ENCODE measurements at places on chromosomes 6 and 20.

GRCh38 chr6:147057188-147057587 is 147.0 kb upstream of the STXBP5 start:
- DNase-seq = peak; percentile 28

DNA sequence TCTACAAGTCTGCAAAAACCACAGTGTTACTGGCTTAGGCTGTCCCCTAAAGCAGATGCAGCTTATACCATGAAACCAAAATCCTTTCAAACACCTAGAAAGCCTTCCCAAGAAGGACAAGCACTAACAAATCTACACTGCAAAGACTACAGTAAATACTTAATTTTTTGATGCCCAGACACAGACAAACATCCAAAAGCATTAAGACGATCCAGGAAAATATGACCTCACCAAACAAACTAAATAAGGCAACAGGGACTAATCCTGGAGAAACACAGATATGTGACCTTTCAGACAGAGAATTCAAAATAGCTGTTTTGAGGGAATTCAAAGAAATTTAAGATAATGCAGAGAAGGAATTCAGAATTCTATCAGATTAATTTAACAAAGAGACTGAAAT is 423.5 kb downstream of the COL12A1 start:
- DNase-seq = no peak

DNA sequence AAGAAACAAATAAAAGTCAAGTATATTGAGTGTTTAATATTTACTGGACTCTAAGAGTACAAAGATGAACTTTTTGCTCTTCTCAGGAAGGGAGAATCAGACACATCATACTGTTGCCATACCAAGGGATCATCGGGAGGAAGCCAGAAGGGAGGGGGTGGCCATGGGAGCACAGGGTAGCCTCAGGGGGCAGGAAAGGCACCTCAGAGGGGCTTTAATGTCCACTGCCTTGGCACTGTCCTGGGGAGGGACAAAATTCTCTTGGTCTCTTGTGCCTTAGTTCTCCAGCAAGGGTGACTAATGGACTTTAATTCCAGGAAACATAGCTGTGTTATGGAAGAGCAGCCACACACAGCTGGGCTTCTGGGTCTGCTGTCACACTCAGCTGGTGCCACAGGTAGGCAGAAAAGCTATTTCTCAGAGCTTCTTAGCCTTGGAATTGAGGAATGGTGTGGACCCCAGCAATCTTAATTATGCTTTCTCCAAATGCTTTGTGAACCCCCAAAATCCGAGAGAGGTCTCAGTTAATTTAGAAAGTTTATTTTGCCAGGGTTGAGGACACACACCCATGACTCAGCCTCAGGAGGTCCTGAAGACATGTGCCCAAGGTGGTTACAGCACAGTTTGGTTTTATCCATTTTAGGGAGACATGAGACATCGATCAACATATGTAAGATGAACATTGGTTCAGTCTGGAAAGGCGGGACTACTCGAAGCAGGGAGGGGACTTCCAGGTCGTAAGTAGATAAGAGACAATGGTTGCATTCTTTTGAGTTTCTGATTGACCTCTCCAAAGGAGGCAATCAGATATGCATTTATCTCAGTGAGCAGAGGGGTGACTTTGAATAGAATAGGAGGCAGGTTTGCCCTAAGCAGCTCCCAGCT is 53.2 kb downstream of the MRAP2 start:
- no peak for DNase-seq

GRCh38 chr20:5433352-5433751 is 116.6 kb upstream of the PROKR2 start:
- no peak for DNase-seq

DNA sequence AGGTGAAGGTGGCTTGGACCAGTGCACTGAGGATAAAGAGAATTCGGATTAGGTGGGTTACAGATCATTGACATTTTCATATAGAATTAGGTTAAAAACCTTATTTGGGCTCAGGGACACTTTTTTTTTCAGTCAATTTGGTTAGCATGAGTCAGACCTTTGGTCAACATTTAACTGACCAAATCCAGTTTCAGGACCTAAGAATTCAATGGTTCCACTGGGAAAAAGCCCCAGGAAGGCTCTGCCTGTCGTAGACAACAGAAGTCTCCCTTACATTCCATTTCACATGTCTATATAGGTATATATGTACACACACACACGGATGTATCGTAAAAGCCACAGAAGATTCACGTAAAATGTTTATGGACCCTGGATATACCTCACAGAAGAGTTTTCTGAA is 184.2 kb upstream of the RREB1 start:
- no peak for DNase-seq

- DNase-seq = no peak
Observed at GRCh38 chr6:39054577-39055142, 6.1 kb downstream of the GLP1R start.

- DNase-seq = no peak
Observed at GRCh38 chr6:3379482-3380060, 77.3 kb downstream of the SLC22A23 start.

GRCh38 chr6:83442752-83443151 is 11.9 kb upstream of the ME1 start:
- peak; percentile 98 for DNase-seq

GRCh38 chr20:36854348-36855240 is 21.3 kb upstream of the TLDC2 start:
- DNase-seq = no peak

GRCh38 chr6:84687431-84687830 is 77.0 kb downstream of the TBX18 start:
- DNase-seq = no peak

- no peak for DNase-seq
Observed at GRCh38 chr6:37966801-37967200, 147.3 kb downstream of the ZFAND3 start.

- no peak for DNase-seq
Observed at GRCh38 chr20:53608071-53608455, 14.4 kb upstream of the ZNF217 start.

- no peak for DNase-seq
Observed at GRCh38 chr6:125717120-125717731, 32.2 kb upstream of the HEY2 start.
